Thymus (tissue), 14 donors: ENCODE measurements at places on chromosomes 7 and 10. TPM values are rescaled to one million over a fixed set of nuclear protein-coding genes. Genes with fewer than 3 reads are reported as not detected.

CRHR2 gene
- total RNA-seq, result under 0.01 TPM

CCDC186 gene
- total RNA-seq, result 18.7 TPM

C10orf53 gene
- not detected for total RNA-seq

GARIN1A gene
- total RNA-seq, result 0.19 TPM

DNA sequence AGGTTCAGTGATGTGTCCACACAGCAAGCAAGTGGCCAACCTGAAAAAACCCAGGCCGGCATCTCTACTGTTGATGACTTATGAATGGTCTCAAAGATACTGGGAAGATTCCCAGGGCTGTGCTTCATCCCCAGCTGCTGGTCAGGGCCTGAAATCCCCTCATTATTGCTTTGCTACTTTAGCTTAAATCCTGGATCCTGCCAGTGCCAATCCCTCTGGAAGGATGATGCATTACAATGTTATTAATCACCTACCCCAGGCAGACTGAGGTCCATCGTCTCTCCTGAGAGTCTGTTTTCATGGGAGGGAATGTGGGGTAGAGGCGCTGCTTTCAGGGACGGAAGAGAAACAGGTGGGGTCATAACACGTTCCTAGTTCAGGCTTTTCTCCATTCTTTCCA lies 371.6 kb downstream of the RPS24 start:
- no peak overlapping the region for H3K4me3 ChIP-seq
- no peak overlapping the region for H3K27ac ChIP-seq
- peaks cover 14% of the 10 kb centered on the region for H3K4me1 ChIP-seq
- DNase-seq, result no peak
- H3K27me3 ChIP-seq, result no peaks in the 10 kb centered on the region

GRCh38 chr10:123800289-123800688 lies 91.3 kb downstream of the CPXM2 start:
- no peaks in the 10 kb centered on the region for H3K4me1 ChIP-seq
- H3K27me3 ChIP-seq, result no peaks in the 10 kb centered on the region
- H3K4me3 ChIP-seq, result no peak overlapping the region
- H3K36me3 ChIP-seq, result no peaks in the 10 kb centered on the region

- no peaks in the 10 kb centered on the region for H3K27me3 ChIP-seq
- no peaks in the 10 kb centered on the region for H3K4me1 ChIP-seq
- H3K27ac ChIP-seq, result no peak overlapping the region
Measured at GRCh38 chr7:92517631-92518030, 10.7 kb downstream of the PEX1 start.

- H3K36me3 ChIP-seq, result no peaks in the 10 kb centered on the region
- no peaks in the 10 kb centered on the region for H3K4me1 ChIP-seq
- no peak overlapping the region for H3K27ac ChIP-seq
- no peak for DNase-seq
Measured at GRCh38 chr10:66737241-66737640, 188.6 kb upstream of the LRRTM3 start.

- H3K27me3 ChIP-seq, result no peaks in the 10 kb centered on the region
- no peak overlapping the region for H3K4me3 ChIP-seq
- no peaks in the 10 kb centered on the region for H3K36me3 ChIP-seq
- H3K27ac ChIP-seq, result no peak overlapping the region
- no peaks in the 10 kb centered on the region for H3K4me1 ChIP-seq
- DNase-seq, result no peak
Measured at GRCh38 chr10:6786579-6787031, 206.5 kb upstream of the PRKCQ start.

DNA sequence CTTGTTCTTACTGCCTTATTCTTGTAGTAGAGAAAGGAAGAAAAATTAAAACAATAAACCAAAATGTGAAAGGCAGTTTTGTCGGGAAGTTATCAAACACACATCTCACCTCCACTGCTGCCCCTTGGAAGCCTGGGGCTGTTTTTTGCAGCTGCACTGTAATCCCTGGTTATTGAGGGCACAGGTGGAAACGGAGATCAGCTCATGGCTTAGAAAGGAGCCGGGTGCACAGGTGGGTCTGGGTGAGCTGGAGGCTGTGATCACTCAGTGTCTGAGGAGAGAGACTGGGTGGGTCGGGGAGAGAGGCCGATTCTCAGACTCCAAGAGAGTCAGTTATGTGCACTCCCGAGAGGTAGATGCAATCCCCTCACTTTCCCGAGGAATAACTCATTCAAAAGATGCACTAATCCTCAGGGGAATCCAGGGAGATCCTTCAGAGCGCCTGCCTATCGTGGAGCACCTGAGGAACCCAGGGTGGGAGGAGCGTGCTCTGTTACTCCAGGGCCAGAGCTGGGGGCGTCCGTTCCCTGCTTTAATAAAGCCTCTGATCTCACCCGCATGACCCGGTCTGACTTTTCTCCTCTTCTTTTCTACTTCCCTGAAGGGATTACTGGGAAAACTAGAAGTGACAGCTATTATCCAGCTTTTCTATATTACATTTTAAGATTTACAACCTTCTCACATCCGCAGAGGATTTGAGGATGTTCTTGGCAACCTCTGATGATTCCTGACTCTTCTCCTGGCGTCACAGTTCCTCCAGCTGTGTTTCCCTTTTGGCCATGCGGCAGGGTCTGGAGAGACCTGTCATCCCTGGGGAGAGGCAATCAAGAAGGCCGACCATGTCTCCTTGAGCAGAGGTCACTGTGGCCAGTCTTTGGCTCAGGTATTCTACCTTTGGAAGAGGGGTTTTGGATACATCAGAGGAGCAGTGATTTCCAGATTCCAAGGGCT lies 82.1 kb downstream of the CAMK1D start:
- DNase-seq, result peak; percentile 69
- H3K27me3 ChIP-seq, result no peaks in the 10 kb centered on the region
- H3K36me3 ChIP-seq, result no peaks in the 10 kb centered on the region
- peaks cover 13% of the 10 kb centered on the region for H3K4me1 ChIP-seq
- H3K27ac ChIP-seq, result no peak overlapping the region

- no peaks in the 10 kb centered on the region for H3K27me3 ChIP-seq
- H3K36me3 ChIP-seq, result peaks cover 57% of the 10 kb centered on the region
- H3K4me3 ChIP-seq, result no peak overlapping the region
- H3K27ac ChIP-seq, result no peak overlapping the region
Measured at GRCh38 chr10:72340510-72341261, 14.0 kb downstream of the DNAJB12 start.

DNA sequence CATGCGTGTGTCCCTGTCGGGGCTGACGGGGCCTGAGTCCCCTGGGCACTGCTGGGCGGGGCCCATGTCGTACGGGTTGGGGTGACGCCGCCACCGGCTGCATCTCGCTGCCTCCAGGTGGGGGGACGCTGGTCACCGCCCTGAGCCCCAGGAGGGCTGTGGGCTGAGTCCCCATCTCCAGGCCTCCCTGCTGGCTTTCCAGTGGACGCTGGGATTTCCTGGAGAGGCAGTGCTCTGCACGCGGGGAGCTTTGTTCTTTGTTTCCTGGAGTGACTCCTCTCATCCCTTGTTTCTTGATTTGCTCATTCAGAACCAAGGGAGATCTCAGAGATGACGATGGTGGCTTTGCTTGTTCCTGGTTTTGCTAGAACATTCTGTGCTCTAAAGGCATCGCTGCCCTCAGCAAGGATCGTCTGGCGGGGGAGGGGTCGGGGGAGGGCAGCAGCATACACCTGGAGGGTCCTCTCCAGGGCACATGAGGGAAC lies 21.0 kb downstream of the PWWP2B start:
- H3K4me3 ChIP-seq, result no peak overlapping the region
- H3K27ac ChIP-seq, result no peak overlapping the region
- H3K27me3 ChIP-seq, result no peaks in the 10 kb centered on the region
- DNase-seq, result no peak
- H3K4me1 ChIP-seq, result peaks cover 12% of the 10 kb centered on the region
- H3K36me3 ChIP-seq, result no peaks in the 10 kb centered on the region

- H3K4me3 ChIP-seq, result no peak overlapping the region
- H3K27ac ChIP-seq, result no peak overlapping the region
- DNase-seq, result no peak
- no peaks in the 10 kb centered on the region for H3K27me3 ChIP-seq
Measured at GRCh38 chr7:33881316-33881715, 24.0 kb upstream of the BMPER start.

DNA sequence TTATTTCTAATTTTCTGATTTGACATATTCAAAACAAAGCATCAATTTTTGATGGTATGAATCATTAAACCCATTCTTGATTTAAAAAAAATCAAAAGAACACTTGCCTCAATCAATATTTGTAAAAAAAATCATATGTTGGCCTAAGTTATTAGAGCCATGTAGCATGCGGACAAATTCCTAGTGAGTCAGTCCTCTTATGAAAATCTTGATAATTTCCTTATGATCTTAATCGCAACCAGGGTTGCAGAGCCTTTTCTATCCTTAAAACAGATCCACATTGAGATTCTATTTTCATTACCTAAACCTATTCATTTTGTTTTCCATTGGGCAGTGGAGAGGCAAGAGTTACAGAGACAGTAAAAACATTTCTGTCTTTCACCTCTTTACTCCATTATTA lies 203.2 kb downstream of the ARL4A start:
- H3K27me3 ChIP-seq, result no peaks in the 10 kb centered on the region
- no peaks in the 10 kb centered on the region for H3K36me3 ChIP-seq
- DNase-seq, result no peak
- no peaks in the 10 kb centered on the region for H3K4me1 ChIP-seq
- H3K27ac ChIP-seq, result no peak overlapping the region

DNA sequence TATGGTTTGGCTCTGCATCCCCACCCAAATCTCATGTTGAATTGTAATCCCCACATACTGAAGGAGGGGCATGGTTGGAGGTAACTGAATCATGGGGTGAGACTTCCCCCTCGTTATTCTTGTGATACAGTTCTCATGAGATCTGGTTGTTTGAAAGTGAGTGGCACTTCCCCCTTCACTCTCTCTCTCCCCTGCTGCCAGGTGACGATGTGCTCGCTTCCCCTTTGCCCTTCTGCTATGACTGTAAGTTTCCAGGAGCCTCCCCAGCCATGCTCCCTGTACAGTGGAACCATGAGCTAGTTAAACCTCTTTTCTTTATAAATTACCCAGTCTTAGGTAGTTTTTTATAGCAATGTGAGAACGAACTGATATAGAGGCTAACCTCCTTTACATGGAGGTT lies 16.6 kb downstream of the PLPP4 start:
- H3K27me3 ChIP-seq, result no peaks in the 10 kb centered on the region
- H3K36me3 ChIP-seq, result no peaks in the 10 kb centered on the region
- H3K4me1 ChIP-seq, result no peaks in the 10 kb centered on the region
- no peak overlapping the region for H3K27ac ChIP-seq
- no peak for DNase-seq
- no peak overlapping the region for H3K4me3 ChIP-seq

GRCh38 chr10:50326757-50327701 lies 75.7 kb upstream of the ASAH2 start:
- peak overlapping the region; percentile 21 for H3K27ac ChIP-seq
- H3K4me3 ChIP-seq, result no peak overlapping the region
- no peaks in the 10 kb centered on the region for H3K27me3 ChIP-seq
- no peaks in the 10 kb centered on the region for H3K4me1 ChIP-seq
- no peaks in the 10 kb centered on the region for H3K36me3 ChIP-seq

DNA sequence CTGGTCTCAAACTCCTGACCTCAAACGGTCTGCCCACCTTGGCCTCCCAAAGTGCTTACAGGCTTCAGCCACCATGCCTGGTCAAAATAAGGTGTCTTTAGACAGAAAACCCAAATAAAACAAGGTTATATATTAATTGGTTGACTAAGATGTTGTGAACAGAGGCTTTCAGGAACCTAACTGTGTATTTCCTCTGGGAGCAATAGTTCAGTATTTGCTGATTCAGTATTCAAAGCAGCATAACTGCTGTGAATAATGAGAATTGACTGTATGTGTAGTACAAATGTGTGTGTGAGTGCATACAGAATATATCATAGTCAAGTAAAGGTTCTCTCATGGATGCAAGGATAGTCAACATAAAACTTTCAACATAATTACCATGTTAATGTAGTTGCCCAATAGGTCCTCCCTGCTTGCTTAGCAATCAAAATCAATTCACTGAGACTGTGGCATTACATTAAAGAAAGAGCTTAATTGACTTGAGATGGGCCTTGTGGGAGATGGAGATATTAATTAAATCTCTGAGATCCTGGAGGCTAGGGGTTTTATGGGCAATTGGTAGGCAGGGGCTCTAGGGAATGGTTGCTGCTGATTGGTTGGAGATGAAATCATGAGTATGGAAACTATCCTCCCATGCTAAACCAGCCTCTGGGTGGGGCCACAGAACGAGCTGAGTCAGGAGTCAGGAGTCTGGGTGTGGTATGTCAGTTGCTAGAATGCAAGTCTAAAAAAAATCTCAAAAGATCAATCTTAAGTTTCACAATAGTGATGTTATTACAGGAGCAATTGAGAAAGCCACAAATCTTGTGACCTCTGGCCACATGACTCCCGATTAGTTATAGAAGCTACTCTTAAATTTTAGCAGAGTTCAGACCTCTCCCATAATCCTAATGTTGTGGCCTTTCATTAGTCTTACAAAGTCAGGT lies 162.7 kb downstream of the AKR1D1 start:
- no peak overlapping the region for H3K4me3 ChIP-seq
- no peak for DNase-seq
- H3K27me3 ChIP-seq, result no peaks in the 10 kb centered on the region
- no peaks in the 10 kb centered on the region for H3K36me3 ChIP-seq
- H3K27ac ChIP-seq, result no peak overlapping the region

- no peak overlapping the region for H3K4me3 ChIP-seq
- H3K27ac ChIP-seq, result no peak overlapping the region
- no peak for DNase-seq
Measured at GRCh38 chr10:78556705-78557432, 511.9 kb upstream of the ZMIZ1 start.

DNA sequence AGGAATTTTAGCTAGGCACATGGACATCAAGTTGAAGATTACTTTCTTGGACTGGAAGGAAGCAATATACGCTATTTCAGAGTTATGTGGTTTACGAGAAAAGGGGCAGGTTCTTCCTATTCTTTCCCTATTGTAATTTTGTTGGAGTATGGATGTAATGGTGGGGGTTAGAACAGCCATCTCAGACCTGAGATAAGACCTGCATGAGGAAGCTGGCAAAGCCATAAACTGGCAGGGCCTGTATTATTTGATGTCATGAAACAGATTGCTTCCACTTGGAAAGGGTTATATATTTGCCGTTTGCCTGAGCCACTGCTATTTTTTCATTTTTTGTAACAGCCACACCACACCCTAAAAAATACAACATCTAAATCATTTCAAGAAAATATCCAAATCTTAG lies 220.5 kb upstream of the MAGI2 start:
- H3K4me3 ChIP-seq, result no peak overlapping the region
- H3K4me1 ChIP-seq, result no peaks in the 10 kb centered on the region
- H3K27ac ChIP-seq, result no peak overlapping the region
- no peaks in the 10 kb centered on the region for H3K27me3 ChIP-seq

- H3K4me3 ChIP-seq, result no peak overlapping the region
- no peak overlapping the region for H3K27ac ChIP-seq
- DNase-seq, result no peak
- no peaks in the 10 kb centered on the region for H3K27me3 ChIP-seq
- H3K36me3 ChIP-seq, result no peaks in the 10 kb centered on the region
- H3K4me1 ChIP-seq, result peaks cover 12% of the 10 kb centered on the region
Measured at GRCh38 chr7:65471587-65471986, 97.9 kb downstream of the ZNF92 start.
